ENCODE measurements at places on chromosomes 4 and X.

- no peak for DNase-seq
Measured at GRCh38 chrX:25131055-25131454, 115.3 kb upstream of the ARX start.

- no peak for DNase-seq
Measured at GRCh38 chrX:139134316-139134715, 396.2 kb upstream of the F9 start.

GRCh38 chr4:62640296-62640695 lies 1440.2 kb downstream of the ADGRL3 start:
- DNase-seq = no peak

DNA sequence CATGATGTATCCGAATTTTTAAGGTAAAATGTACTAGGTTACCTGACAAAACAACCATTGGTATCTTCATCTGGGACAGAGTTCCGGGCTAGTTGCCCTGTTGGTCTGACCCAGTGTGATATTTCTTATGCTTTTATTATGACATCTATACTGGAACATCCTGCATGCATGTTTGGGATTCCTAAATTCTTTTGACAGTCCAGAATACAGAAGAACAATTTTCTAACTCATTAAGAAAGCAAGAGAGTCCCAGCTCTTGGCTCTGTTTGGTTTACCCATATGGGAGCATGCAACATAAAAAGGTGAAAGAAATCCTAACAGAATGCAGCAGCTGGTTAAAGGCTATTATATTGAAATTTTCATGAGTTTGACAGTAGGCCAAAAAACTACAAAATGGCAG lies 247.7 kb upstream of the FTHL17 start:
- no peak for DNase-seq

GRCh38 chrX:49230500-49231232 lies 2.5 kb downstream of the CACNA1F start:
- DNase-seq = no peak

DNA sequence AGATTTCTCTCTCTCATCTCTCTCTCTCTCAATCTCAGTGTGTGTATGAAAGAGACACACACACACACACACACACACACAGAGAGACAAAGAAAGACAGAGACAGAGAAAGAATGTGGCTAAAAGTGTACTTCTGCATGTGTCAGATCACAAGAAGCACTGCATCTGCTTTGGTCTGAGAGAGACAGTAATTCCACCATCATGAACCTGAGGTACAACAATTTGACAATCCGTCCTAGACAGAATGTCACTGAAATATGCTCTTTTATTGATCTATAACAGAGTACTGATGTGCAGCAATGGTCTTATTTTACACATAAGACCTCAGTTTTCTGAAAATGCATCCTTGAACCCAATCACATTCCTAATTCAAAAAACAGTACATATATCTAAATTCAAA lies 576.2 kb upstream of the SMIM31 start:
- no peak for DNase-seq

All from iPS DF 19.7 (cell line).